ENCODE measurements at places on chromosomes 5 and 9.

GRCh38 chr9:109253637-109254284, 67.1 kb downstream of the EPB41L4B start:
- DNase-seq, result peak; percentile 94

DNA sequence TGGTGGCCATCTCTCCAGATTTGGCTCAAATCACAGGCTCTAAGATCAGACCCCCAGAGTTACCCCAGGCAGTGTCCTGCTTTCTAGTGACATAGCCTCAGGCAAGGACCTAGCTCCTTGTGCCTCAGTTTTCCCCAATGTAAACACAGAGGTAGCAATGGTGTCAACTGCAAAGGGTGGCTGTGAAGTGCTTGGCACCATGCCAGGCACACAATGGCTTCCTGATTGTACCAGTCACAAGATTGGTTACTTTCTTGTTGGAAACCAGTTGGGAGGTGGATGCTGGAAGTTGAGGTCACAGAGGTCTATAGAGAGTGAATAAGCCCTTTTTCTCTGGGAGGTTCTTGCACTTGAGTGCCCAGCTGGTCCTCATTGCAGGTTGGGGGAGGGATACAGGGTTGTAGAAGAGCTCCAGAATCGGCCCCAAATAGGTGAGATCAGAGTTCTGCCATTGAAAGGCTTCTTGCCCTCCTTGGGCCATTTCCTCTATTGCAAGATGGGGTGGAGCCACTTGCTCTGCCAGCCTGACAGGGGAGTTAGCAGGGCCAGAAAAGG, 2.3 kb downstream of the STKLD1 start:
- no peak for DNase-seq

- DNase-seq, result no peak
These were observed 119.2 kb upstream of the ABCA1 start for GRCh38 chr9:105046907-105047741.

GRCh38 chr9:87216897-87217455, 269.7 kb upstream of the GAS1 start:
- DNase-seq, result no peak

DNA sequence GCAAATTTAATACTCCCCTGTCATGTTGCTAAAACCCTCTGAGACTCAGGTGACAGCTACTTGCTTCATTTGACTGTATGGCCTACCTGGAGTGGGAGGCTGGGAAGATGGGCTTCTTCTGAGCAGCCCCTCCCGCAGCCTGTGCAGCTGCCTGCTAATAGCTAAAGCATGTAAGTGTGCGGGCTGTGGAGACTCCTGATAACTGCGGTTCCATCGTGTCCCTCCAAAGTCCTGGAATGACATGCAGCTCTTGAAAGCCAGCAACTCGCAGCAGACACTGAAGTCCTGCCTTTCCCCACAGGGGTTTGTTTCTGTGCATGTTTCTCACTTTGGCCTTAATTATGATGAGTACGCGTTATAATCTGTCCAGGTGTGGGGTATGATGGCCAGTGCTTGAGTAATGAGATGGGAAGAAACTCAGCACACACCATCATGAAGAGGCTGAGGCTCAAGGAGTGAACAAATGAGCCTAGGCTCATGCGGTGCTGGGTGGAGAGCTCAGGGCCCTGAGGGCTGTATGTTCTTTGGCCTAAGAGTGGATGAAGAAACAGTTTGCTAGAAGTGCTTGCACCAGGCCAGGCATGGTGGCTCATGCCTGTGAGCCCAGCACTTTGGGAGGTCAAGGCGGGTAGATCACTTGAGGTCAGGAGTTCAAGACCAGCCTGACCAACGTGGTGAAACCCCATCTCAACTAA, 119.1 kb downstream of the DOCK2 start:
- DNase-seq, result no peak

GRCh38 chr5:71864730-71865601, 145.9 kb downstream of the CARTPT start:
- DNase-seq, result peak; percentile 85
